ENCODE measurements at places on chromosomes 16 and 17. TPM values are rescaled to one million over a fixed set of nuclear protein-coding genes. Genes with fewer than 3 reads are reported as not detected.

GRCh38 chr17:6177941-6178694, 107.9 kb downstream of the WSCD1 start:
- no peaks in the 10 kb centered on the region for H3K36me3 ChIP-seq
- H3K27me3 ChIP-seq = no peaks in the 10 kb centered on the region
- H3K4me1 ChIP-seq = peaks cover 15% of the 10 kb centered on the region
- H3K27ac ChIP-seq = no peak overlapping the region
- DNase-seq = no peak
- no peak overlapping the region for H3K4me3 ChIP-seq

KRTAP2-1 gene
- total RNA-seq = not detected

RANGRF gene
- total RNA-seq = 36.8 TPM

DNA sequence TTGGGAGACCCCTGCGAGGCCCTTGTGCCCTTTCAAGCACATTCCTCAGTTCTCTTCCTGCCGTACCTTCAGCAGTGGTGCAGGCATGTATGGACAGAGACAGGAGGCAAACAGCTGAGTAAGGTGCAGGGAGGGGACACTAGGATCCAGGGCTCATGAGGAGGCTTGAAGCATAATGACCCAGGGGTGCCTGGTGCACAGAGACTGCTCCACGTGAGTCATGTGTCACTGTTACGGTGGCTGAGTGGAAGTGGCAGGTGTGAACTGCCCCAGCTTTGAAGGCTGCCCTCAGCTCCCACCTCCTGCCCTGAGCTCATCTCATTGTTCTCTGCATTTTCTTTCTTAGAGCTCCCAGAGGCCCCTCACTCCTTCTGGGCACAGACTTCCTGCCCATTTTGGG, 124.8 kb downstream of the NTN1 start:
- peaks cover 14% of the 10 kb centered on the region for H3K4me1 ChIP-seq
- no peaks in the 10 kb centered on the region for H3K36me3 ChIP-seq
- DNase-seq = no peak
- no peaks in the 10 kb centered on the region for H3K27me3 ChIP-seq

Data from WTC11 (cell line).